Cerebellar nuclear complex (tissue), 1 donor: ENCODE measurements at places on chromosomes 7 and 10.

DNA sequence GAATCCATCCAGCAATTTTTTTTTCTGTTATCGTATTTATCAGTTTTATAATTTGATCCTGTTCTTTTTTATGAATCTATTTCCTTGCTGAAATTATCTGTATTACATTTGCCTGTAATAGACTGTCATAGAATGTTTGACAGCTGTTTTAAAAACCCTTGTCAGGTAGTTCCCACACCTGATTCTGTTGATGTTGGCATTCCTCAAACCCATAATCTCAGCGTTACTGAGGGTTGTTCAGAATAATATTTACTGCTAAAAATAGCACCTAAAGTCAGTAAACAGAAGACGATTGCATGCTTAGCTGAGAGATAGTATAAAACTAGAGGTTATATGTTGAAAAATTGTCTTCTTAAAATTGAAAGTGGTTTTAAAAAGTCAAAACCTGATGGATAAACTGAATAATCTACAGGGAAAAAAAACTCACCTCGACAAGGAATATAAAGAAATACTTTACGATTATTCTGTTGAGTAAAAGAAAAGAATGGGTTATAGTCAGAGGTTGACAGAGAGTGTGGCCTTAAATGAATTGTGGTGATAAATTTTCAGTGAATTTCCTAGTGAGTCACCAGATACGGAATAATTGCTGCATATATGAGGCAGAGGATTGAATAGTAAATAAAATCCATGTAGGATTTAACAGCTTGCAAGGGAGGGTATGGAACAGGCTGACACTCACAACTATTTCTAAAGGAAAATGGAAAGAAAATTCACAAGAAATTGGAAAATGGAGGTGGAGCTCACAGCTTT is 824.1 kb upstream of the IGFBP3 start:
- no peak for DNase-seq

DNA sequence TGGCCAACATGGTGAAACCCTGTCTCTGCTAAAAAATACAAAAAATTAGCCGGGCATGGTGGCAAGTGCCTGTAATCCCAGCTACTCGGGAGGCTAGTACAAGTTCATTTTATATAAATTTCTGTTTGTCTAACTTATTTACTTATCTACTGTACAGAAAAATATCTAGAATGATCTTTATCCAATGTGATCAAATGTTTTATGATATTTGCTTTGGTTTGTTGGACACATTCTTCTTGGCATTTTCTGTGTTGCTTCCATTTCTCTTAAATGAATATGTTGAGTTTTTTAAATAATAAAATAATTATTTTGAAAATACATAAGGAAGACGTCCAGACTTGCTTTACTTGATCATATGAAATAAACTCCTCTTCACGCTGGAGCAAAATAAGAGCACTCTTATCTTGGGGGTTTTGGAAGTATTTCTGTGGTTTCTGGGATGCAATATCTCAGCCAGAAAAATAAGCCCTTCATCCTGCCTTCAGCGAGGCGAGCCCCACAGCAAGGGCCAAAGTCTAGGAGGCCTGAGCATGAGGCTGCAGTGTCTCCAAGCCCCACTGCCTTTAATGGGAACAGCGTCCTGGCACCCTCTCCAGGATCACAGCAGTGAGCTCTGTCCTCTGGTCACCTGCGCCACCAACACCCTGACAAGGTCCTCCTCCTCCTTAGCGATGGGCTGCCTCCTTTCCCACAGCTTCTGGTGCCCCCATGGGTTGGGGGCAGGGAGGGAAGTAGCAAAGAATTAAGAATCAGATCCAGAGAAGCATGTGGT is 480.2 kb downstream of the KCNMA1 start:
- DNase-seq = no peak

DNA sequence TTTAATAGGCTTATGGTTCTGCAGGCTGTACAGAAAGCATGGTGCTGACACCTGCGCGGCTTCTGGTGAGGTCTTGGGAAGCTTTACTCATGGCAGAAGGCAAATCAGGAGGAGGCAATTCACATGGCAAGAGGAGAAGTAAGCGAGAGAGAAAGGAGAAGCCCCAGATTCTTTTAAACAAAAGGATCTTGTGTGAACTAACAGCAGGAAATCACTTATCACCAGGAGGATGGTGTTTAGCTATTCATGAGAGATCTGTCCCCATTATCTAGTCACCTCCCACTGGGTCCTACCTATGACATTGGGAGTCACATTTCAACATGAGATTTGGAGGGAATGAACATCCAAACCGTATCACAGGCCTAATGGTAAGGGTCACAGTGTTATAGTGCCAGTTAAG is 678.0 kb upstream of the KCND2 start:
- DNase-seq = no peak

DNA sequence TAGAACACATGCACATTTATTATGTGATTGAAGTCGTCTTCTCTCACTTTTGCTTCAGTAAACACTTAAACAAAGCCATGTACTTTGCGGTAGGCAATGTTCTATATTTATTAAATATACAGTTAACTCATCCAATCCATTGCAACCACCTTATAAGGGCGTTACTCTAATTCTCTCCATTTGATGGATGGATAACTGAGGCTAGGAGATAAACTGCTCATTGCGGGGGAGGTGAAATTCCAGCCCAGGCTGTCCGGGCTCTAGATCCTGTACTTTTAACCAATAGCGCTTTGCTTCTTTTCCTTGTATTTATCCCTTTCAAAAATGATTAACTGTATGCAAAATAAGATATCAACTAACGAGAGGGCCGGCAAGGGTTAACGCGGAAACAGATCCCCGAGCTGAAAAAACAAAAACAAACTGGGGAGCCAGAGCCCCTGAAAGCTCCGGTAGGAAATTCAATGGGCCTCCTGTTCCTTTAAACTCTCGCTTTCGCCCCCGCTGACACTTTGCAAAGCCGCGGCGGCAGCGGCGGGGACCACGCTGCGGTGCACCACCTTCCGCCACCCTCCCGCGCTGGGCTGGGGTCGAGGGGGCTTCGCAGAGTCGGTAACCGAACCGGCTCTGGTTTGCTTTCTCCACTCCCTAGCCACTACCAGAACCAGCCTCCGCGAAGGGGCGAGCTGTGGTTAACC is 1.0 kb upstream of the PLXDC2 start:
- DNase-seq = no peak

- no peak for DNase-seq
Measured at GRCh38 chr7:418636-419280, 100.9 kb downstream of the PDGFA start.

DNA sequence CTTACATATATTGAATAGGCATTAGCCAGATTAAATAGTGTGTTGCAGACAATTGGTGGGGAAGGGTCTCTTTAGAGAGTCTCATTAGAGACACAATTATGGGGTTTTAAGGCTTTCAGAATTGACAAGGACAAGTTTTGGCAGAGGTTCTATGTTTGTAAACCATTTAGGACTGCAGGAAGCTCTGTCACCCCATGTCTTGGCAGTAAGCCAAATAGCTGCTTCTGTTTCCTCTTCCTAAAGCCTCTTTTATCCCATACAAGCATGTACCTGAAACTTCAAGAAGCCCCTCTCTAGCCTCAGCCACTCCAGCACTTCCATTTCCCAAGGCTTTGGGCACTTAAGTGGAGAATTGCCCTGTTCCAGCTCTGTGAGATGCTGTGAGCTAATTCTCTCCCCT is 21.8 kb upstream of the LRRC4 start:
- DNase-seq = peak; percentile 13

GRCh38 chr10:61894133-61894532 is 7.4 kb upstream of the ARID5B start:
- DNase-seq = no peak

DNA sequence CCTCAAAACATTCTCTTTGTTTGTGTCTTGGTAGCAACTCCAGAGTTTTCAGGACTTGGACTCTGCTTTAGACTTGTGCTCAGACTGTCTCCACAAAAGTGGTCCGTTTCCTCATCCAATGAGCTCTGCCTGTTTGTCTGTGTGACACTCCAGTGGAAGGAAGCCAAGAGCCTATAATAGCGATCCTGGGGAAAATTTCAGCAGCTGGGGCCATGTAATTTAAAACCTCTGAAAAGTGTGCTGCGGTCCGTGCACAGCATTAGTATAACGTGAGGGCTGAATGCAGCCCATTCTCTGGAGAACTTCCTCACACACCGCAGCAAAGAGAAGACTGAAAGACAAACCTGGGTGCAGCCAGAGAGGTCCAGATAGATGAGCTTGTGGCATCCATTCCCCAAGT is at the start of gene LRRC17:
TSS of gene LRRC17 (plus strand) at position 259 of the 400 bp plus-strand sequence. CDS start 20,914 bp downstream, outside the sequence.
- no peak for DNase-seq

DNA sequence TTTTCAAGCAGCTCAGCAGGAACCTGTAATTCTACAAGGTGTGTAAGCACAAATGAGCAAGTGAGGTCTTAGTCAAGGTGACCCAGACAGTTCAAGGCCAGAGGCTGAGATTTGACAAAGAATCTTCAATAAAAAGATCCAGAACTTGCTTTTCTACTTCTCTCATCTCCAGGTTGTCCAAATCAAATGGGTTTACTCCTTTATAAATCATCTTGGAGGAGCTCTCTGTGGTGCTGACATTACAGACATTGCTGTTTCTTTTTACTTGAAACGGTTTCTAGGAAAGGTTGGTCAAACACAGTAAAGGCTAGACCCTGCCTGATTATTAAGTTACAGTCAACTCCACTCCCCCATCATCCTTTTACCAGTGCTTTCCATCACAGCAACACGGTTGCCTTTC is 504.6 kb downstream of the SORCS3 start:
- no peak for DNase-seq

DNA sequence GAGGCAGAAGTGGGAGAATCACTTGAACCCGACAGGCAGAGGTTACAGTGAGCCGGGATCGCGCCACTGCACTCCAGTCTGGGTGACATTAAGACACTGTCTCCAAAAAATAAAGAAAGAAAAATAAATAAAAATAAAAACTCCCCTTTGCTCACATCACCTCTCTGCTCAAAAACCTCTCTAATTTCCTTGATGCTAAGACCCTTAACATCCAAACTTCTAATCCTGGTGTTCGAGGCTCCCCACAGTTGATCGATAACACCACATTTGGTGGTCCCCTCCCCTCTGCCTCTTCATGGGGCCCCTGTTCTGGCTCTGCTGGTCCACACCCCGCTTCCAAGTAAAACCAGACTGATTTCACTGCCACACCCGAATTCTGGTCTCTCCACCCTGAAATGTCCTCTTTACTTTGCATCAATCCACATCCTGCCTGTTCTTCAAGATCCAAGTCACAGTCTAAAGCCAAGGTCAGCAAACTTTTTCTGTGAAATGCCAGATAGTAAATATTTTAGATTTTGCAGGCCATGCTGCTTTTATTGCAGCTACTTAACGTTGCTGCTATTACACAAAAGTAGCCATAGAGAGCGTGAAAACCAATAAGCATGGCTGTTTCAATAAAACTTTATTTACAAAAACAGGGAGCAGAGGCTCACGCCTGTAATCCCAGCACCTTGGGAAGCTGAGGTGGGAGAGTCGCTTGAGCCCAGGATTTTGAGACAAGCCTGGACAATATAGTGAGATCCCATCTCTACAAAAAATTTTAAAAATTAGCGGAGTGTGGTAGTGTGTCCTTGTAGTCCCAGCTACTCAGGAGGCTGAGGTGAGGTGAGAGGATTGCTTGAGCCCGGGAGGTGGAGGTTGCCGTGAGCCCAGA is 11.8 kb downstream of the MOSPD3 start:
- no peak for DNase-seq

GRCh38 chr10:116756277-116756676 is 13.9 kb upstream of the HSPA12A start:
- no peak for DNase-seq

GRCh38 chr7:40760293-40760964 is 625.6 kb downstream of the SUGCT start:
- DNase-seq = no peak

DNA sequence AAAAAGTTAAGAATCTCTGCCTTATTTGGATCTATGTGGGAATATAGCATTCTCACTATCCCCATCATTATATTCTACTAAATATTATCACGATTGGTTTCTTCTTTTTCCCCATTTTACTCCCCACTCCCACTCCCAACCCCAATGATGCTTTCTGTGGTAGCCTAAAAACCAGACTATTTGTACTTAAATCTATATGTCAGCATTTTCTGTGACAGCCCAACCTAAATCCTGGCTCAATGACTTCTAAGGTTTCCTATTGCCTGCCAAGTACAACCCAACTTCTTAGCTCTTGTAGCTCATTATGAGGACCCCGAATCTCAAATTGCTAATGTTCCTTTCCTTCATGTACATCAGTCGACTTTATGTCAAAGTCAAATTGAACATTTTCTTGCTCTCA is 598.6 kb downstream of the XPNPEP1 start:
- no peak for DNase-seq

GRCh38 chr7:101094791-101095375 is 9.6 kb downstream of the TRIM56 start:
- DNase-seq = no peak

GRCh38 chr7:129606803-129607202 is 4.7 kb upstream of the NRF1 start:
- DNase-seq = no peak

- DNase-seq = no peak
Measured at GRCh38 chr7:30162133-30162532, 27.3 kb downstream of the MTURN start.

- DNase-seq = no peak
Measured at GRCh38 chr10:33032654-33033151, 74.7 kb upstream of the ITGB1 start.

DNA sequence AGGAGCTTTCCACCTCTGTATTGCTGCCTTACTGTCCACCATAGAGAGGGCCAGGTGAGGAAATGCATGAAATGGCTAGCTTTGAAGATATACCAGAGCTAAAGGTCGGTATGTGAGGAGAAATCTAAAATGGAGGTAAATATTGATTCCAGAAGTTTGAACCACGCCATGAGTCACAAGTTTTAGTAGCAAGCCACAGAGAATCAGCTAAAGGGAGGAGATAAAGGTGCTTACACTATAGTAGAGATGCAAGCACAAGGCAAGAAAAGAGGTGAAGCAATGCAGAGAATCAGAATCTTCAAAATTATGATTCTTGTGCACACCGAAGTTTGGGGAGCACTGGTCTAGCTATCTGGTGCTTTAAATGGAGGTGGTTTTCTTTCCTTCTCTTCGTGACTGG is 3.0 kb upstream of the GSAP start:
- no peak for DNase-seq

GRCh38 chr10:43679509-43679908 is 30.8 kb upstream of the ZNF32 start:
- no peak for DNase-seq

DNA sequence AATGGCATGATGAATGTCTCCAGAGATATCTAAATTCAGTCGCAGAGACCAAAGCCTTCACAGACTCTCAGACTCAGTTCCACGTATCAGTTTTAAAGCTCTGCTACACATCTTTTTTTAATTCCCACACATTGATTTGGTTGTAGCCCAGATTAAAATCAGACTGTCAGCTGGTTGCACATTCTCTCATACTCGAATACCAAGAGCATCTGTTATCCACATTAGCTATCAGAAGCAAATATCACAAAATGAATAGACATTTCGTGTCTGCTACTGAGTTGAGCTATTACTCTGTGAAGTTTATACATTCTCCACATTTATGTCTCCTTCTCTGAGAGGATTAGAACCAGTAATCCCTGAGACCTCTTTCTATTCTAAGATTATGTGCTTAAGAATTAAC is 229.2 kb downstream of the GPAM start:
- no peak for DNase-seq

DNA sequence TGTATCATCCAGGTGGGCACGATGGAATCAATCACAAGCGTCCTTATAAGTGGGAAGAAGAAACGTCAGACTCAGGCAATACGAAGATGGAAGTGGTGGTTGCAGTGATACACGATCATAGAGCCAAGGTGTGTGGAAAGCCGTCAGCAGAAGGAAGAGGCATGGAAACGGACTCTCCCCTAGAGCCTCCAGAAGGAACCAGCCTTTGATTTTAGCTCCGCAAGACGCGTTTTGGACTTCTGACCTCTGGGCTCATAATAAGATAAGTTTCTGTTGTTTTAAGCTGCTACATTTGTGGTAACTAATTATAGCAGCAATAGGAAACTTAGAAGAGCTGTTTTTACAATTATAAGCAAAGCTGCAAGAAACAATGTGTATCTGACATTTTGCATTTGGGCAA is 14.8 kb downstream of the FANK1 start:
- DNase-seq = no peak
